ENCODE measurements at places on chromosomes 11 and 22.

DNA sequence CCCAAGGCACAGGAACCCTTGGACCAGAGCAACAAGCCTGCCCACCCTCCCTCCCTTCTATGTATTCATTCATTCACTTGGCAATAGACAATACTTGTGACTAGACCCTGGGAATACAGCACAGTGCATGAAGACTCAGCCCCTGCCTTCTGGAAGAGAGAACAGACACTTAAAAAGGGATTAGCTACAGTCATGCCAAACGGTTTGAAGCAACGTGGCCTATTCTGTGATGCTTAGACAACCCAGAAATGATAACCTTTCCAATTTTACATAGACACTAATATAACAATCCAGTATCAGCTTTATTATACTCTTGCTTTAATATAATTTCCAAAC, 52.6 kb downstream of the KREMEN1 start:
- no peak for DNase-seq

DNA sequence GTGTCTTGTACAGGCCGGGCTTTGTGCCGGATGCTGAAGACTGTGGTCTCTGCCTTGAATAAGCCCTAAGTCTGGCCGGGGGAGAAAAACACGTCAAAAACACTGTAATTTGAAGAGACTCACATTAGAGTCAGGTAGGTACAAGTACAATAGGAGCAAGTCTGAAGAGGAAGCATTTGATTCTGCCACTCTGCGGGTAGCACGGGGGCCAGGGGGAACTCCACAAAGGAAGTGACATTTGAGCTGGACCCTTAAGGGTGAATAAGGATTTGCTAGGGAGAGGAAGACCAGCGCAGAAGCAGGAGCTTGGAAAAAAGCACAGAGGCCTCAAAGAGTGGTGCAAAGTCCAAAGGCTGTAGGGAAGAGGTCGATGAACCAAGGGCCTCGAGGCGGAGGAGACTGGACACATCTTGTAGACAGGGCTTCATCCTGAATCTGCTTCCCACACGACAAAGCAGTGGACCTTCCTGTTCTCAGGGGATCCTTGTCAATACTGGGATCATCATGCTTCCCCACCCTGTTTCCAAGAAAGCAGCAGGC, 38.7 kb downstream of the BUD13 start:
- DNase-seq = no peak

- no peak for DNase-seq
These were observed 373.6 kb upstream of the DDI1 start for GRCh38 chr11:103662880-103663279.

- DNase-seq = no peak
These were observed 15.7 kb downstream of the MYO18B start for GRCh38 chr22:25757686-25758085.

DNA sequence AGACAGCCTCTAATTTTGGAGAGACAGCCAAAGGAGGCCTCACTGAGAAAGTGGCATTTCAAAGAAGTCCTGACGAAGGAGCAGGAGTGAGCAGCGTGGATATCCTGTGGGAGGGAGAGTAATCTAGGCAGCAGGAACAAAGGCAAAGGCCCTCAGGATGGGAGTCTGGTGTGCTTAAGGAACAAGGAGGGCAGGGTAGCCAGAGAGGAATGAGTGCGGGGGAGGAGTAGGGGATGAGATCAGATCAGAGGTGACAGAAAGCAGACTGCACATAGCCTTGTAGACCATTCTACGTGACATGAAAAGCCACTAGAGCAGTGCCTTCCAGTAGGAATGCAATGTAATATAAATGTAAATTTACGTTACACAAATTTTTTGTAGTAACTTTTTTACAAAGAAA, 5.6 kb downstream of the SLC36A4 start:
- peak; percentile 63 for DNase-seq

GRCh38 chr11:125370561-125371389, 125.3 kb downstream of the FEZ1 start:
- peak; percentile 81 for DNase-seq

DNA sequence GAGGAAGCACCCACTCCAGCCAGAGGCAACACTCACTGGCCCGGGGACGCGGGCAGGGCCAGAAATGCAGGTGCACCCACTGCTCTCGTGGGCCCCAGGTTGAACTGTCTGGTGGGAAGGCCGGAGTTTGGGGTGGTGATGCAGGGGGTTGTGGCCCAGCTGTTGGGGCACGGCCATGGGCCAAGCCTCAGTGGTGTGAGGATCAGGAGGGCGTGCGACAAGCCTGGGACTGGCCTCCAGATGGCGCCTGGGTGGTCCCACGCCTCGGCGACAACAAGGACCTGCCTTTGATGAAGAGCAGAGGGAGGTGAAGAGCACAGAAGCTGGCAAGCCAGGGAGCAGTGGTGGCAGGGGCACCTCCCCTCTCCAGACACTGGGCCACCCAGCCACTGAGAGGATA, 240.8 kb downstream of the BRD1 start:
- peak; percentile 58 for DNase-seq

DNA sequence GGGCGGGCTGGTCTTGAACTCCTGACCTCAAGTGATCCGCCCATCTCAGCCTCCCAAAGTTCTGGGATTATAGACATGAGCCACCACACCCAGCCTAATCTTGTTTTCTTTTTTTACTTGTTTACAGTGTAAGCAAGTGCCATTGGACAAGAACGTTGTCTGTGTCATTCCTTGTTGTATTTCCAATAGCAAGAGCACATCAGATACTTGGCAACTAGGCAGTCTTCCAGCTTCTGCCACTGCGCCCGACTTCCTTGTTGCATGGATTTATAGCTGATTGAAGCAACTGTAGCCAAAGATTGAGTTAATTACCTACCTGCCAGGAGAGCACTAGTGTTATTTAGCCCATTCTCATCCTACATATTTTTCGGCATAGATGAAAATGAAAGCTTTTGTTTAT, 3.1 kb upstream of the SGSM3 start:
- no peak for DNase-seq
